ENCODE measurements at places on chromosomes 12 and 14. TPM values are rescaled to one million over a fixed set of nuclear protein-coding genes. Genes with fewer than 3 reads are reported as not detected.

Gene CKB
- total RNA-seq, result 929 TPM

Gene CLEC4D
- total RNA-seq, result not detected

Gene AHNAK2
- total RNA-seq, result 1.1 TPM

Gene RASSF9
- total RNA-seq, result 4.0 TPM

- DNase-seq, result no peak
These were observed 321.7 kb upstream of the RPL10L start for GRCh38 chr14:46973295-46973694.

GRCh38 chr12:6772726-6773589 lies 638 bp downstream of the LAG3 start:
- DNase-seq, result no peak

DNA sequence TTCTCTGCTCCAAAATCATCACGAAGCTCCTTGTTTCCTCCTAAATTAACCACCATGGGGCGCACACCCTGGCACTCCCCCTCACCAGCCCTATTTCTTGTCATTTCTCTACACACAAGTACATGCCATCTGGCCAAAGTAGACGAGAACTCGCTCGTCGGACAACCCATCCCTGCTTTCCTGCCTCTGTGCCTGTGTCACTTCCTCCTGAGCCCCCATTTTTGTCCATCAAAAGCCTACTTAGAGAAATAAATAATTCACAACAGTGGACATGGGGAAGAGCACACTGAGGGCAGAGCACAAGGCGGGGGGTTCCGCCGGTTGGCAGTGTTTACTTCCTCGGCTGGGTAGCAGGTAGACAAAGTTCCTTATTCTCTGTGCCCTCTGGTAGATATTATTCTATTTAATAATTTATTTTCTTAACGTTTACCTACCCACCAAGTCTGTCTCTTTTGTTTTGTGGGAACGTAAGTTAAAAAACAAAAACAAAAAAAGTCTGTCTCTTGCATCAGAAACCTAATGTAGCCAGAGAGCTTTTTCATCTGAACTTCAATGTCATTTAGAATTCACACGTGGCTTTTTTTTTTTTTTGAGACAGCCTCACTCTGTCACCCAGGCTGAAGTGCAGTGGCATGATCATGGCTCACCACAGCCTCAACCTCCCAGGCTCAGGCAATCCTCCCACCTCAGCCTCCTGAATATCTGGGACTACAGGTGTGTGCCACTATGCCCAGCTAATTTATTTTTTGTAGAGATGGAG lies 6.0 kb downstream of the VPS37B start:
- no peak for DNase-seq

- no peak for DNase-seq
These were observed 380.1 kb downstream of the RAD51B start for GRCh38 chr14:68199554-68200151.

GRCh38 chr14:35229792-35230089 lies 62.4 kb upstream of the PSMA6 start:
- no peak for DNase-seq

- DNase-seq, result peak; percentile 23
These were observed 1.1 kb downstream of the BTBD6 start for GRCh38 chr14:105249182-105250007.

DNA sequence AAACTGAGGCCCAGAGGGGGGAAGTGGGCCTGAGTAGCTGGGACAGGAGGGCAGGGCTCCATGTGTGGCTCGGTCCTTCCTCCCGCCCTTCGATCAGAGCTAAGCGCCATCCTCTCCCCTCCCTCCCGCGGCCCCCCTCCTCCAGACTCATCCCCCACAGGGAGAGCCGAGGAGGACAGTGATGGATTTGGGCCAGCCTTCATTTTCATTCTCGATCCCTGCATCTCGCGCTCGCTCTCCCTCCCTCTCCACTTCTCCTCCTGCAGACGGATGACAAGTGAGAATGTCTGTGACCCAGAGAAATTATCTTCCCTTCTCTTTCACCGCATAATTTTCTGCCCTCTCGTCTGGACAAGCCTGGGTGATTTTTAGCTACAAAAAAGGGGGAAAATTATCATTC lies 183.3 kb downstream of the RBM19 start:
- DNase-seq, result no peak

- no peak for DNase-seq
These were observed 61.7 kb downstream of the SUSD6 start for GRCh38 chr14:69673104-69673503.

DNA sequence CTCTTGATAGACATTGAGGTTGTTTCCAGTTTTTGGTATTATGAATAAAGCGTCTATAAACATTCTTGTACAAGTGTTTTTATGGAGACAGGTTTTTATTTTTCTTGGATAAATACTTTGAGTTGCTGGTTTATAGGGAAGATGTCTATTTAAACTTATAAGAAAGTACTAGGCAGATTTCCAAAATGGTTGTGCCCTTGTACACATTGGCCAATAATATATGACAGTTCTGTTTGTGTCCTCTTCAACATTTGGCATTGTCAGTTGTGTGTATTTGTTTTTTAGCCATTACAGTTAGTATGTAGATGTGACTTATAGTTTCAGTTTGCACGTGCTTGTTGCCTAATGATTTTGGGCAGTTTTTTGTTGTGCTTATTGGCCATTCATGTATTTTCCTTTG lies 42.1 kb downstream of the VRK1 start:
- no peak for DNase-seq

DNA sequence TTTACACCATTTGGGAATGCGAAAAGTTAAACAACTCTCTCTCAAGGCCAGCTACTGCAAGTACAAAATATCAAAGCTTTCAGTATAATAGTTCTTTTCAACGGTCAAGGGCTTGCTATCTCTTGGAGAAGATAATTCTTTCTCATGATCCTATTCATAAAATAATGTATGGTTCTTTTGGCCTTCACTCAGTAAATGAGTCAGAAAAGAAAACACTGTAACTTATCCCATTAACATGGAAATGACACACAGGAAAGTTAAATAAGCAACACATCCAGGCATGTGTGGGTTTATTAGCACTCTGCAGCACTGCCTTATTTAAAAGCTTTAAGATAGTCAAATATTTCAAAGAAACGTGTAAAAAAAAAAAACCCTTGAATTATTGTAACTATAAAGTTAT lies 36.9 kb downstream of the ZFC3H1 start:
- DNase-seq, result no peak

DNA sequence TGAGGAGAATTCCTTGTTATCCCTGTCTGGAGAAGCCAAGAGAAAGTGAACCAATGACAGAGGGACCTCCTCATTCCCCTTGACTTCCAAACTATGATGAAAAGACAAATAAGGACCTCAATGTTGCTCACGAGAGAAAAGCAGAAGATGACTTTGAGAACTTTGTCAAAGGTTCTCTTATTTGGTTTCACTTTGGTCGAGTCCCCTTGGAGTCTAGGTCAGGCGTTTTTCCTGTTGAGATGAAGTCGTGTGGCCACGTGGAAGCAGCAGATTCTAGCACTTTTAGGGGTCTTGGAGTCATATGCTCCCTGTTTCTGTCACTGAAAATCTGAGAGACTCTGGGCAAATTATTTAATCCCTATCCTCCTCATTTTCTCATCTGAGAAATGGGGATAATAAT lies 33.8 kb upstream of the COL2A1 start:
- no peak for DNase-seq

DNA sequence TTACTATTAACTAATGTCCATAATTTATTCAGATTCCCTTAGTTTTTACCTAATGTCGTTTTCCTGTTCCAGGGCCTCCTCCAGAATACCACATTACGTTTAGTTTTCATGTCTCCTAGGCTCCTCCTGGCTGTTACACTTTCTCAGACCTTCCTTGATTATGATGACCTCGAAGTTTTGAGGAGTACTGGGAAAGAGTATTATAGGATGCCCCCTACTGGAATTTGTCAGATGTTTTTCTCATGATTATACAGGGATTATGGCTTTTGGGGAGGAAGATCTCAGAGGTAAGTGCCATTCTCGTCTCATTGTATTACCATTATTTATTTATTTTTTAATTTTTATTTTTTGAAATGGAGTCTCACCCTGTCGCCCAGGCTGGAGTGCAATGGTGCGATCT lies 17.7 kb upstream of the C1S start:
- DNase-seq, result no peak

- DNase-seq, result no peak
These were observed 325 bp downstream of the CRIP1 start for GRCh38 chr14:105486974-105487448.

- peak; percentile 40 for DNase-seq
These were observed 9.0 kb downstream of the RPS6KL1 start for GRCh38 chr14:74913986-74914573.

- no peak for DNase-seq
These were observed 328.9 kb upstream of the PRICKLE1 start for GRCh38 chr12:42918443-42918842.

GRCh38 chr14:65756880-65757279 lies 344.4 kb downstream of the FUT8 start:
- DNase-seq, result no peak

- no peak for DNase-seq
These were observed 23.1 kb upstream of the P2RX4 start for GRCh38 chr12:121186826-121187225.

DNA sequence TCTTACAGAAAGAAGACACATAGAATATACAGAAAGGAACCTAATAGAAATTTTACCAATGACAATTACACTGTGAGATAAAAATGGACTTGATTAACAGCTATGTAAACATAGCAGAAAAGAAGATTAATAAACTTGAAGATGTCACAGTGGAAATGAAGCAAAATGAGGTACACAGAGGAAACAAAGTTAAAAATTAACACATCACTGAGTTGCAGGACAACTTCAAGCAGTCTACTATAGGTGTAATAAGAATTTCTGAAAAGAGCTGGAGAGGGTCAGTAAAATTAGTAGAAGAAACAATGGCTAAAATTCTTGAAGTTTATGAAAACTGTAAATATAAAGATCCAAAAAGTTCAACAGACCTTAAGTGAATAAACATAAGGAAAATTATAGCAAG lies 738.7 kb downstream of the C12orf50 start:
- no peak for DNase-seq

- no peak for DNase-seq
These were observed 161.7 kb upstream of the PLEKHA5 start for GRCh38 chr12:18967814-18968213.

GRCh38 chr12:49974231-49974675 lies 1.5 kb downstream of the AQP6 start:
- no peak for DNase-seq

- DNase-seq, result no peak
These were observed 7.5 kb downstream of the BTG1 start for GRCh38 chr12:92138144-92138543.

- no peak for DNase-seq
These were observed 374.4 kb downstream of the DPF3 start for GRCh38 chr14:72519543-72519942.

DNA sequence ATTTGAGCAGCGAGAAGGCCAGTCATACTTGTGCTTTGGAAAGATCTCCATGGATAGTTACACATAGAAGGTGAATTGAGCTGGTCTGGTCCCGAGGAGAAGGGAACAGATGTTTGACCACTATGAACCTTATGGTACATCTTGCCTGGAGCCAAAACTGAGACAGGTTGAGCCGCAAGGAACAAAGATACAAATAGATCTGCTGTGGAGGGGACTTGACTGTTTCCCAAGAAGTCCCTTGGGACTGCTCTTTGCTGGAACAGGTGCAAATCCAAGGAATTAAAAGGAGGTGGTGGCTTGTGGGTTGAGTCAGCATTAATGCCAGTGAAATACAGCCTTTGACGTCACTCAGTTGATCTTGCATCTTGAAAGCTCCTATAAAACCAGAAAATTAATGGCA lies 68.8 kb upstream of the PRIMA1 start:
- DNase-seq, result no peak
